ENCODE measurements at places on chromosomes 13 and 19.

- no peak for DNase-seq
These were observed 172.1 kb upstream of the CSNK1A1L start for GRCh38 chr13:37277435-37278144.

GRCh38 chr19:30743702-30744101, 371.5 kb downstream of the ZNF536 start:
- no peak for DNase-seq

DNA sequence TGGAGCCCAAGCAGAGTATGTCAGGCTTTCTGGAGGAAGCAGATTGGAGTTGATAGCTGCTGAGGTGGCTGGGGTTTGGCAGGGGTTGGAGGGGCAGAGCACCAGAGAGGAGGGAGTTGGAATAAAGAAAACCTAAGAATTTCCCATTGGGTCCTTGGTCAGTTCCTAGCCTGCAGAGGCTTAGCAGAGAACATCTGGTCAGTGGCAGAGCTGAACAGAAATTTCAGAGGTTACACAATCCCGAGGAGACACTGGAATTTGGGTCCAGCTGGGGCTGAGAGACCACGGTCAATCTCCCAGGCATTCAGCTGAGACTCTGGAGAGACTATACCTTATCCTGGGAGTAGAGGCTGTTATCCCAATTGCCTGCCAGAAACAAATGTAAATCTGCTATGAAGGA, 84.4 kb downstream of the DPY19L3 start:
- DNase-seq: no peak

DNA sequence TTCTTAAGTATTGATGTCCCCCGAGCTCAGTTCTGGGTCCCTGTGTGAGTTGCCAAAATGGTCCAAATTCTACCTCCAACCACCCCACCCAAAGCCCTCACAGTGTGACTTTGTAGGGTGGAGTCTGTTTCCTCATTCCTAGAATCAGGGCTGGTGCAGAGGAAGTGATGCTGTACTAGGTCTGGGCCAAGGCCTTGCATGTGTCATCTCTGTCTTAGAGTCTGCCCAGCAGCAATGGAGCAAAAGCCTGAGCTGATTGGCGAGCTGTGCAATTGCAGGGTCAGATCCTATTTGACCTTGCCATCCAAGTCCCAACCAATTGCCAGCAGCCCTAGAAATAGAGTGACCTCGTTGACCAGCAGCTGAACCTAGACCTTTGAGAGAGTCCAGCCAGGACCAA, 97.0 kb upstream of the ANKRD10 start:
- no peak for DNase-seq

DNA sequence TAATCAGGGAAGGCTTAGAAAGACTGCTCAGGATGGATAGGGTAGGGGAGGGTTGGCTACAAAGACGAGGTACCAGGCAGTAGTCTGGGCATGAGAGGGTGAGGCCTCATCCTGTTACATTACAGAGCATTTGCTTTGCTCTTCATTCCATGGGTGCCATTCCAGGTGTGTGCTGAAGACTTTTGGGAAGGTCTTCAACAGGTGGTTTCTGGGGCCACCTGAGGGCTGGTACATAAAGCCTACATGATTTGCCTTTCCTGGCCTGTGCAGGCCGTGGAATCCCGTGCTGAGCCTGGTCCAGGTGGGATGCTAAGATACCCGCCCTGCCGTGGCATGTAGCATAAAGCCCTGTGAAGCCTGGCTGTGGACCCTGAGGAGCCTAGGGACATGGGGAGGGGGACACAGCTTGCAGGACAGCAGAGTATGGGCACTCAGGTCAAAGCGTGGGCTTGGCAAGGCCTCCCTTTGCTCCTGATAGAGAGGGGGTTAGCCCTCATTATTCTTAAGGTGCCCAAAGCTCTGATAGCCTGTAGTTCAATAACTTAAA, 55.6 kb upstream of the ZNF536 start:
- DNase-seq: no peak

GRCh38 chr19:54434873-54435214, 14.2 kb upstream of the LENG8 start:
- DNase-seq: no peak

- no peak for DNase-seq
These were observed 17.6 kb downstream of the FOXO1 start for GRCh38 chr13:40648841-40649240.

- DNase-seq: no peak
These were observed 8.9 kb downstream of the PTGIR start for GRCh38 chr19:46615966-46616365.

GRCh38 chr13:64041296-64041695, 2625.6 kb upstream of the PCDH20 start:
- DNase-seq: no peak

GRCh38 chr13:31912647-31913401, 118.8 kb upstream of the FRY start:
- DNase-seq: peak; percentile 52

- DNase-seq: no peak
These were observed 8.2 kb upstream of the ZNF527 start for GRCh38 chr19:37362733-37363132.

DNA sequence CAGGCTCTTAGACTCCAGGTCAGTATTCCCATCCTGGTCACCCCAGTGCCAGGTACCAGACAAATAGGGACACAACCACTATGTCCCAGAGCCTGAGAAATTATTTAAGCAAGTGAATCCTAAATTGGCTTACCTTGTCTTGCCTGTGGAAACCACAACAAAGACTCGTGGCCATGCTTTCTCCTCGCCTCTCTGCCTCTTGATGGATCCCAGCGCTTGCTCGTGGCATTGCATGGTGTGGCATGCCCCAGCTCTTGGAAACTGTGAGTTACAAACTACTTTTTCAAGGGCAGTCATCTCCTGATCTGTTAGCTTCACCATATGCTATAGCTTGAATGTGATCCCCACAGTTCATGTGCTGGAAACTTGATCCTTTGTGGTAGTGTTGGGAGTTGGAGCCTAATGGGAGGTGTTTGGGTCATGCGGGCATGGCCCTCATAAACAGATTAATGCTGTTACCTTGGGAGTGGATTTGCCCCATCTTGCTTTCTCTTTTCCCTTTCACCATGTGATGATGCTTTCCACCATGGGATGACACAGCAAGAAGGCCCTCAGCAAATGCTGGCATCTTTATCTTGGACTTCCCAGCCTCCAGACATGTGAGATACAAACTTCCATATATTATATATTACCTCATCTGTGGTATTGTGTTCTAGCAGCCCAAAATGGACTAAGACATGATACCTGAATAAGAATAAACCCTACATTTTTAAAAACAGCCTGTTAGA, 31.2 kb downstream of the SPRYD7 start:
- no peak for DNase-seq

DNA sequence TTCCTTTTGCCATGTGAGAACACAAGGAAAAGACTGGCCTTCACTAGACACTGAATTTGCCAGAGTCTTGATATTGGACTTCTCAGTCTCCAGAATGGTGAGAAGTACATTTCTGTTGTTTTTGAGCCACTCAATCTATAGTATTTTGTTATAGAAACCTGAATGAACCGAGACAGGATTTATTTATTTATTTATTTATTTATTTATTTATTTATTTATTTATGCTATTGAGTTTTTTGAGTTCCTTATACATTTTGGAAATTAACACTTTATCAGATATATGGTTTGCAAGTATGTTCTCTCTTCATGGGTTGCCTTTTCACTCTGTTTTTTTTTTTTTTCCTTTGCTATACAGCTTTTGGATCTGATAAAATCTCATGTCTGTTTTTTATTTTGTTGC, 319.0 kb upstream of the PCDH20 start:
- no peak for DNase-seq

DNA sequence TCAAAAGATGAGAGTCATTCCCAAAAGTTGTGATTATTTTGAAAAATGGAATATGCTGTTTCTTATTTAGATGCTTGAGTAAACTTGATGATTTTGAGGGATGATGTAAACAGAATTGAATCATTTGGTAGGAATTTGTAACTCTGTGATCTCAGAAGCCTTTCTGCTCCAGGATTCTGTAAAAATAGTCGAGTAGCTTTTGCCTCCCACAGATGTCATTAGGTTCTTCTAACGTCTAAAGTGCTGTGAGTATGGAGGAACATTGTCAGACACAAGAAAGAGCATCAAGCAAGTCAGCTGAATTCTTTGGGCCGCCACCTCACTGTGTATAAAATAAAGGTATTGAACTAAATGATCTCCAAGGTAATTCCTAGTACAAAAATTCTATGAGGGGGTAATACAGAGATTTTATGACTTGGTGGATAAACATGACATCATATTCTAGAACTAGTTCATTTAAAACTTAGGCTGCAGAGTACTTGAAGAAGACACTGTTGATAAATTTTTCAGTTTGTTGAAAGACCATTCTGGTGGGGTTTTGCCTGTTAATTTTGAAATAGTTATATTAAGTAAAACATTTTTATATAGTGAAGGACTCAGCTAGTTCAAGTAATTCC, 1.4 kb upstream of the GPR183 start:
- no peak for DNase-seq

DNA sequence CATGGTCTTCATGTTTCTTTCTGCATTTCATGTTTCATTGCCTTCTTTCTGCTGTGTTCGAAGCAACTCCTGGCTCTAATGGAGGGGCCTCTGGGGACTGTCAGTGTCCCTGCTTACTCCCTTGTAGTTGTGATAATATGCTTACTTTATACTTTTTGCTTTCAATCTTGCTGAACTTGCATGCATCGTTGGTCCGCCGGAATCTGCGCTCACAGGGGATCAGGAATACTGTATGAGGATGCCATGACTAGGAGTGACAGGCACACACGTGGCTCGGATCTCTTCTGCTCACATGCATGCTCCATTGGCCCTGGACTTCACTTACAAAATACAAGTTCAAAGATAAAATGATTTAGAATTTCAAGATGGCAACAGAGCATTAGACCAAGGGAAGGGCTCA, 108.8 kb downstream of the SIPA1L3 start:
- DNase-seq: no peak

GRCh38 chr13:97124915-97125809, 97.0 kb upstream of the MBNL2 start:
- DNase-seq: peak; percentile 97

- DNase-seq: no peak
These were observed 318.6 kb downstream of the DCT start for GRCh38 chr13:94160875-94161274.

DNA sequence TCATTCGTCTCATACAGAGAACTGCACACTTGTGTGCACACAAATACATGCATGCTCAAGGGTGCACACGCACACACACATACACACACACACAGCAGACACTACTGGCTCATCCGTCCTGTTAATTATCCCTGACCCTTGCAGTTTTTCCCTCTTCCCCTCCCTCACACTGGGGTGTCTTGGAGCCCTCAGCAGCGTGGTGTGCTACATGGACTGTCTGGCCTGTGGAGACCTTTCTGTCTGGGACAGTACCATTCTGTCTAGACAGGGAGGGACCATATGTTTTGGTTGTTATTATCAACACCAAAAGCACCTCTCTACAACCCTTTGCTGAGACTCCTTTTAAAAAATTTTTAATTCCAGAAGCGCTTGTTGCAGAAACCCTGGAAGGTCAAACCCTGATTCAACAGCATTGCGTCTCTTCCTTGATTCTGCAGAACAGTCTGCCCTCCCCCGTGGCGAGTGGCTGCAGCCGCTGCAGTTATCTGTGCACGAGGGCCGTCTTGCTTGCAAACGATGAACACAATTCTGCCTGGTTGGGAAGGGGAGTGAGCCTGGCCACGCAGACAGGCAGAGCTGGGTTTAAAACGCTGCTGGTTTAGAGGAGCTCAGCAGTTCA, 374.0 kb downstream of the IRS2 start:
- DNase-seq: peak; percentile 89

GRCh38 chr19:16446724-16447368, 24.9 kb downstream of the EPS15L1 start:
- DNase-seq: no peak

DNA sequence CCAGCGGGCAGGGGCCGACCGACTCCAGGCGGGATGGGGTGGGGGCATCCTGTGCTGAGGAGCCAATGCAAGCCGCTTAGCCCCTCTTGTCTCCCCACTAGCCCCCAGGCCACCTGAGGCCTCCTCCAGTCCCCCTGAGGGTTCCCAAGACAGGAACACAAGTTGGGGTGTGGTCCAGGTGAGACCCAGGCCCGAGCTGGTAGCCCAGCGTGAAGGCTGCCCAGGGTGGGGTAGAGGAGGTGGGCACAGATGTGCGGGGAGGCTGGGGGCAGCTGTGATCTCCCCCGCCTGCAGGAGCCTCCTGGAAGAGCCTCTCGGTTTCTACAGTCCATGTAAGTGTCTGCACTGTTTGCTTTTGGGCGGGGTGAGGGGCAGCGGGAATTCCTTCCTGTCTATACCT, 10.4 kb downstream of the TLE6 start:
- DNase-seq: no peak

DNA sequence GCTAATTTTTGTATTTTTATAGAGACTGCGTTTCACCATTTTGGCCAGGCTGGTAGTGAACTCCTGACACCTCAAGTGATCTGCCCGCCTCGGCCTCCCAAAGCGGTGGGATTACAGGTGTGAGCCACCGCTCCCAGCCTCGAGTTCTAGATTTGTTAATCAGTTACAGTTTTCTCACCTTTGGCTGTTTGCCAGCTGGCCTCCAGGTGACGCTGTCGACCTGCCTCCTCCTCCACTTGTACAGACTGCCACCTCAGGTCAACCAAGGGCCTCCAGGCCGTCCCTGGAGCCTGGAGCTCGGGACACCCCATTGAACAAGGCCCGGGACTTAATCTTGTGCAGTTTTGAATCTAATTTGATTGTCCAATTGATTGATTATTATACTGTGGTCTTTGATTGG, 45.5 kb downstream of the IER2 start:
- peak; percentile 57 for DNase-seq
